Smooth muscle cell of bladder (primary cell): ENCODE measurements at places on chromosomes 16 and 17. TPM values are rescaled to one million over a fixed set of nuclear protein-coding genes. Genes with fewer than 3 reads are reported as not detected.

Gene HBA2
- not detected in 2 replicates for total RNA-seq

Gene ABCA8
- total RNA-seq: 28.6 and 50.3 TPM in 2 replicates

Gene SOX9
- 0.65 and 1.00 TPM in 2 replicates for total RNA-seq

Gene CORO6
- 5.7 and 7.4 TPM in 2 replicates for total RNA-seq

Gene SEPTIN12
- total RNA-seq: not detected in 2 replicates

Gene ST6GALNAC2
- total RNA-seq: 1.0 and 4.1 TPM in 2 replicates

Gene MT1G
- 0.71 TPM in 1 of 2 replicates, not detected in the other for total RNA-seq

Gene CLEC19A
- not detected in 2 replicates for total RNA-seq

Gene PLD6
- total RNA-seq: 2.1 and 2.9 TPM in 2 replicates

Gene DLX4
- total RNA-seq: not detected in 2 replicates

Gene KREMEN2
- not detected in 2 replicates for total RNA-seq

Gene PSME3
- total RNA-seq: 44.8 and 57.7 TPM in 2 replicates

Gene OR1A1
- total RNA-seq: not detected in 2 replicates

Gene CHMP6
- total RNA-seq: 9.0 and 9.8 TPM in 2 replicates

Gene PERCC1
- not detected in 2 replicates for total RNA-seq

Gene DRC3
- 0.55 and 0.71 TPM in 2 replicates for total RNA-seq

Gene CACNA1G
- under 0.01 and 0.37 TPM in 2 replicates for total RNA-seq
